Brain pericyte (primary cell): ENCODE measurements at places on chromosomes 11 and 22.
A peak's percentile ranks its signal among the peaks of the same experiment; 100 is the strongest.

DNA sequence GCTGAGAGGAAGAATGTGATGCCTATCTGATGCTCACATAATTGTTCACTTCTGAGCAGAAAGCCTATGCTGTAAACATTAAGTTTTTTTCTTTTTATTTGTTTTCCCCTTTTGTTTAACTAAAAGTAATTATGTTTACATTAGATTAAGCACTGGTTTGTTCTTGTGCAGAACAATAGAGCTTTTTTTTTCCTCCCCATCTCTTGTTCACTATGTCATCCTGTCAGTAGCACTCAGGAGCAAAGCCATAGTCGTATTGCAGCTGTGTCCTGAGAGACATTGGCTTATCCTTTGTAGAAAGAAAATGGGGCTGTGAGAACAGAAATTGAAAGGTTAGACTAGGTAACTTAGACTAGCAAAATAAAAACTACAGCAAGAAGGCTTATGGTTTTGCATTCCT, 301.8 kb upstream of the RAG2 start:
- DNase-seq, result no peak

DNA sequence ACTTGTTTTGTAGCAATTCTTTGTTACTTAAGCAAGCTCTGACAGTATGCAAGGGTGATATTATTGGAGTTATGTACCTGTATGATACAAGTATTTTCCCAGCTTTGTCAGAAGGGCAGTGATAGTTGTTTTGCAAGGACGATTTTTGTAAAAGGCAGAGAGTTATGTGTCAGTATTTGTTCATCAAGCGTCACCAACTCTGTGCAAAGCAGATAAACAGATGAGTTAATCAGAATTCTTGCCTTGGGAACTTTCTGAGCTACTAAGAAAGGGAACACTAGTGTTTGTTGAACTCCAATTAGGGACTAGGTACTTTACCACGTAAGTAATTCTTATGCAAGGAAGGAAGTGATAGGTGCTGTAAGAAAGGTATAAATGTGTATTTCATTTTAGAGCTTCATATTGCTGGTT, 1.4 kb downstream of the USP47 start:
- DNase-seq, result no peak

GRCh38 chr22:50473855-50474671, 772 bp downstream of the SBF1 start:
- DNase-seq, result no peak

DNA sequence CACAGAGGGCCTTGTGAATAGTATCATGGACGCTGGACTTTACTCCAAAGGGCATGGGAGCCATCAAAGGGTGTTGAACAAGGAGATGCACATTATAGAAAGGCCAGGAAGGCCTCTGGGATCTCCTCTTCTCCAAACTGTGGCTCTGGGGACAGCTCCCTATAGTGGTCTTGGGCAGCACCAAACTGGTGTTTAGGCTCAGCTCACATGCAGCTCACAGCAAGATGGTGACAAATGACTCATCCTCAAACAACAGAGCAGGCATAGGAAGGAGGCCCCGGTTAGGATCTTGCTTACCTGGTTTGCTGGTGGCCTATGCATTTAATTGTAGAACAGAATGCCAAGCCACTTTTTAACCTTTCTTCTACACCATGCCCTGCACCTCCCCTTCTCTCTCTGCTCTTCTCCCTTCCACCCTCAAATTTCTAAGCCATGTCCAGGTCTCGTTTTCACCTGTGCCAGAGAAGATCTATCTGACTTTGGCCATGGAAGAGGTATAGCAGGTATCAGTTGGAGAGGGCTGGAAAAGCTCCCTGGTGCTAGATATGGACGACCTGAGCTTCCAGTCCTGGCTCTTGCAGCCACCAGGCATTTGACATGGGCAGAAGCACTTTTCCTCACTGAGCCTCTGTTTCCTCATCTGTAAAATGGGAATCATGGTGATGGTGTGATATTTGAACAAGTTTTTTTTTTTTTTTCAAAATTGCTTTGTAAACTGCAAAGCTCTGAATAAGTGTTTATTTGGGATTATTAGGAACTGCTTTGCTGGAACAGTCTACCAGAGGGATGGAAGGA, 14.4 kb upstream of the EHF start:
- no peak for DNase-seq

- DNase-seq, result no peak
These were observed 8.3 kb downstream of the PICK1 start for GRCh38 chr22:38065539-38065938.

DNA sequence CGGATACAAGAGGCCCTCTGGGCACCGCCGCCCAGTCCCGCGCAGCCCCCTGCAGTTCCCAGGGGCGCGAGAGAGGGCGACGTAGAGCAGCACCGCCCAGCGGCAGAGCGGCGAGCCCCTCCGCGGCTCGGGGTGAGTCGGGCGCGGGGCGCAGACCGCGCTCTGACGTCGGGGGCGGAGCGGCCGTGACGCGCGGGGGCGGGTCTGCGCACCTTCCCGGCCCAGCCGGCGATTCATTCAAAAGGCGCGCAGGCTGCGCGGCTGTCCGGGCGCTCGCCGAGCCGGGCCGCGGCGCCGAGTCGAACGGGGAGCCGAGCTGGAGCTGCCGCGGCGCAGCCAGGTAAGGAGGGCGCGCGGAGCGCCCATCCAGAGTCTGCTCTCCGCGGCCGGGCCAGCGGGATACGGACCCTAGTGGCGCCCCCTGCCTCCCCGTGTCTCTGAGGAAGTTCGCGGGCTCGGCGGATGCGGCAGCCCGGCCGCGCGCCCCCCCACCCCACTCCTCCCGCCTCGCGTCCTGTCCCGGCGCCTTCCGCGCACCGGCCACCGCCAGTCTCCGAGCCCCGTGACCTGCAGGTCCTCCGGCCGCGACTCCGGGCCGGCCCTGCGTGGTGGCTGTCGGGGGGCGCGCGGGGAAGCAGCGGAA, at the start of gene RELT:
Gene RELT, plus strand, starts transcription at position 240 of the 643 bp plus-strand sequence. CDS start 12,738 bp downstream, outside the sequence.
- peak; percentile 76 for DNase-seq

- no peak for DNase-seq
These were observed 12.4 kb downstream of the SLC25A18 start for GRCh38 chr22:17575681-17576080.

DNA sequence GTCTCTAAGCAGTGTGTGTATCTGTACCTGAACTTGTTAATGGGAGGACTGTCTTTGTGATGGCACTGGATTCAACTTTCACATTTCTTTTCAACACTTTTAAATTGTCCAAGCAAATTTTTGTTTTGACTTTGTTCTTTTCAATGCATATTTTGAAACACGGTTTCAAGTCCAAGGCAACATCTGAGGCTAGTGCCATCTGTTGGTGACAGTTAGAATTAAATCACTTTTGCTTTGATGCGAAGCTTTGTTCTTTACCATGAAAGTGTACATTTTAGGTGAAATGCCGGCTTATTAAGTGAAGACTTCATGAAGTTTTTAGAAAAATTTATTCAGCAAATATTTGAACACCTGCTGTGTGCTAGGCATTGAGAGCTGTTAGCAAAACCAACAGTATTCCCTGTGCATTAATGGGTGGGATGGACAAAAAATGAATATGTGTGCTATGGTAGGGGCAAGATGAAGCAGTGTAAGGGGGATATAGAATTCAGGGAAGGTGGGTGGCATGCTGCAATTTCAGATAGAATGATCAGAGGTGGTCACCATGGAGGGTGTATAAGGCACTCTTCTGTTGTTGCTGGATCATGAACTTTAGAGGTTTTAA, 70.2 kb downstream of the DDX10 start:
- DNase-seq, result no peak

DNA sequence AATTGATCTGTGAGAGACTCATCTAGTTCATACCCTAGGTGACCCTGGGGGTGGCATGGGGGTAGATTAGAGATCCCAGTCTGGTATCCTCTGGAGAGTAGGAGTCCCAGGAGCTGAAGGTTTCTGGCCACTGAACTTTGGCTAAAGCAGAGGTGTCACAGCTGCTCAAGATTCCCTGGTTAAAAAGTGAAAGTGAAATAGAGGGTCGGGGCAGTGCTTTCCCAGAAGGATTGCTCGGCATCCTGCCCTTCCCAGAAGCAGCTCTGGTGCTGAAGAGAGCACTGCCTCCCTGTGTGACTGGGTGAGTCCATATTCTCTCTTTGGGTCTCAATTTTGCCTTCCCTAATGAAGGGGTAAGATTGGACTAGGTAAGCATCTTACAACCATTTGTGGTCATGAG, 653 bp downstream of the IL18BP start:
- DNase-seq, result no peak

DNA sequence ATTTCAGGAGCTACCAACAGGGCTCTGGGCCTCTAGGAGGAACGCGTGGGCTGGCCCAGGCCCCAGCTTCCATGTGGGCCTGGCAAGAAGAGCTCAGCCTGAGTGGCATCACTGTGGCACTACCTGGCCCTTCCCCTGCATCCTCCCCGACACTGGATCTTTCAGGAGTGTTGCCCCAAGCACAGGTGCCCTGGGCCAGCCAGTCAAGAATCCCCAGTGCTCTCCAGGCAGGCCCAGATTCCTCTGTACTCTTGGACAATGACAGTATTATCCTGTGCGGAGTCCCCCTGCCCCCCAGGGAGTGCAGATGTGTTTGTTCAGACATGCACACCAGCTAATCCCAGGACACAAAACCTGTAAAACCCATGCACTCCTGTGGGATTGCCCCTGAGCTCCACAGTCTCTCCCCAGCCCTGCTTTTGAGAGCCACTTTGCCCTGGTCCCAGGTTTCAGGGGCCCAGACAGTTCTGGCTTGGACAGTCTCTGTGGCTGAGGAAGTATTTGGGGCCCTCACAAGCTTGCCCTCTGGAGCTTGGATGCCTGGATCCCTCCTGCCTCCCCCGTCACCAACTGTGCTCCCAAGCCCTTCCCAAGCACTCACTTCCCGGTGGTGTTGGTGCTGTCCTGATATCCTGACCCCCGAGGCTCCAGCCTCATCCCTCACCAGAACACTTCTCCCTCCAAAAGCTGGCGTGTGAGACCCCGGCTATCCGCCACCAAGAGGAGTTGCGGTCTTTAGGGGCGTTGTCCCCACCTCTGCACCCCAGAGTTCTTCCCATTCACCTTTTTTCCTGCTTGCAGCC, 39.9 kb downstream of the KCNC1 start:
- no peak for DNase-seq

- no peak for DNase-seq
These were observed 13.2 kb downstream of the PDE3B start for GRCh38 chr11:14656536-14657457.

DNA sequence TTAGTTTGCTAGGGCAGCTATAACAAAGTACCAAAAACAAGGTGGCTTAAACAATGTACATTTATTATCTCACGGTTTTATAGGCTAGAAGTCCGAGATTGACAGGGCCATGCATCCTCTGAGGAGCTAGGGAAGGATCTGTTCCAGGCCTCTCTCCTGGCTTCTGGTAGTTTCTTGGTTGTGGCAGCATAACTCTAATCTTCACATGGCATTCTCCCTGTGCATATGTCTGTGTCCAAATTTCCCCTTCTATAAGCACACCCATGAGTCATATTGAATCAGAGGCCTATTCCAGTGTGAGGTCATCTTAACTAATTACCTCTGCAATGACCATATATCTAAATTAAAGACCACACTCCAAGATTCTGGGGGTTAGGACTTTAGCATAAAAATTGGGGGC, 31.3 kb upstream of the MMP13 start:
- DNase-seq, result no peak

- no peak for DNase-seq
These were observed 56.3 kb upstream of the PDE3B start for GRCh38 chr11:14587258-14587657.

DNA sequence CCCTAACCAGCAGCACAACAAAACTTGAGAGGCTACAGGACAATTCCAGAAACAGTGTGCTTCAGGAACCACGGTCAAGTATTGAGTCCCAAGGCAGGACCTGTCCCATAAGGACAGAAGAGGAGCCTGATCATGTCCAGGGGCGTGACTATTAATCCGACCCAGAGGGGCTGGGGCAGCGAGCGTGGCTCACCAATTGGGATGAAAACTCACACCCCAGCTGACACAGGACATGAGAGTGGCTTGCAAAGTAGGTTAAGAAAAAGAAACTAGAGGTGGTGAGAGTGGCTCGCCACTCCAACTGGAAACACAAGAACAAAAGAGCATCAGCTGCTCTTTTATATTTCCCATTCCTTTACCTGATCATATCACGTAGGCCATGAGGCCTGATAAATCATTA, 16.0 kb upstream of the FEZ1 start:
- no peak for DNase-seq

DNA sequence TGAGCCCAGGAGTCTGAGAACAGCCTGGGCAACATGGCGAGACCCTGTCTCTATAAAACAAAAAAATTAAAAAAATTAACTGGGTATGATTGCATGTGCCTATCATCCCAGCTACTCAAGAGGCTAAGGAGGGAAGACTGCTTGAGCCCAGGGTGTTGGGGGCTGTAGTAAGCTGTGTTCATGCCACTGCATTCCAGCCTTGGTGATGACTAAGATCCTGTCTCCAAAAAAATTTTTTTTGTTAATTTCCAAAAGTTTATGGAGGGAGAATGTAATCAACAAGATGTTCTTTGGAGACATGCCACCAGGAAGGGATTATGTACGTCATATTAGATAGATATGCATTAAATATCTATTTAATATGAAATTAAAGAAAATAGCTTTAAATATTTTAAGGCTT, 267.5 kb downstream of the SBF2 start:
- DNase-seq, result no peak

GRCh38 chr22:43883012-43883661, 8.7 kb downstream of the PNPLA5 start:
- DNase-seq, result no peak

GRCh38 chr11:70095541-70096252, 17.6 kb downstream of the ANO1 start:
- no peak for DNase-seq

DNA sequence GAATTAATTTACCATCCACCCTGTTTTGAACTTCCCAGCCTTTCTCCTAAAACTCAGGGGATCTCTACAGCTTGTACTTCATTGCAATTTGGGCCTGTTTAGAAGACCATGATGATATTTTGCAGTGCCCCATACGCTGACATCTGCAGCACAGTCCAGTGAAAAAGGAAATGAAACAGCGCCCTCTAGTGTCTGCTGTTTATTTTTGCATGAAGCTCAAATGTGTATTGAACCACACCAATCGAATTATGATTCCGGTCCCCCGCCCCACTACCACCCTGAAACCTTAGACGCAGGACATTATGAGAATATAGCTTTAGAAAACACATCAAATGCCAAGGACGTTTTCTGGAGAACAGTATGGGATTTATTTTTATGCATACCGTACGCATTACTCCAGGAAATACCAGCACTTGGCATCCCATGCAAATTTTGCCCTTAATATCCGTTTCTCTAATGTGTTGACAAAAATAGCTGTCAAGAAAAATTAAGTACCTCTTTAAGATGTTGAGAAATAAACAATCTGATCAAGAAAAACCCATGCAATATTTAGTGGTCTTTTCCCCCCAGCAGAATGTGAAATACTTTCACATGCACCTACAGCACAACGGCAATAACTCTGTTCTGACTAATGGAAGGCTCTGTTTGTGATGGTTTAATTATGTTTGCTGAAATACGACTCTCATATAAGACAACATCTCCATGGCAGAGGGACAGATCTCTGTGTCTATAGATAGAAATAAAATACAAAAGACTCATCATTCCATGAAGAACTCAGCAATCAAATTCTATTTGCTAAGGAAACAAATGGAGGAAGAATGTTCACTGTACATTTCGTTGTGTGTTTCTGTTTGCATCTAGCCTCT, 93.9 kb downstream of the TECTA start:
- DNase-seq, result peak; percentile 24

GRCh38 chr11:72738199-72739141, 13.7 kb downstream of the ARAP1 start:
- no peak for DNase-seq
